ENCODE measurements at places on chromosomes 7 and 10. TPM values are rescaled to one million over a fixed set of nuclear protein-coding genes. Genes with fewer than 3 reads are reported as not detected.

DNA sequence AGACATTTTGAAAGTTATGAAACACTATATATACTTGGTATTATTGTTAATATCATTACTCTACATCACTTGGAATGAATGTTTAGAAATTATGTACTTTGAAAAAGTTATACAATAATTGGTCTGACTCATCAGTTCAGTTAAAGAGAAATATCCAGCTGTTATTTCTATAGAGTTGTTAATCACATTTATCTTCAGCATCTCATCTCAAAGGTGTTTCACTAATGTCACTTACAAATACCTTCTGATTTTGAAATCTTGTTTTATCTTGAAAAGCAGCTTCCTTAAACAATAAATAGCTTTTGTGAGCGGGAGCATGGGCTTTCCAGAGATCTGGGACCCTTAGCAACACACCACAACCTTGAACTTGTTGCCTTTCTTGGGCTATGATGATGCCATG is 205.2 kb downstream of the PCLO start:
- no peaks in the 10 kb centered on the region for H3K36me3 ChIP-seq
- H3K27ac ChIP-seq, result no peak overlapping the region
- DNase-seq, result no peak
- H3K4me1 ChIP-seq, result no peaks in the 10 kb centered on the region

- H3K27me3 ChIP-seq, result no peaks in the 10 kb centered on the region
- no peaks in the 10 kb centered on the region for H3K36me3 ChIP-seq
- no peak overlapping the region for H3K4me3 ChIP-seq
- no peak for DNase-seq
- no peaks in the 10 kb centered on the region for H3K4me1 ChIP-seq
Observed at GRCh38 chr10:6039711-6040110, 22.5 kb downstream of the IL2RA start.

DNA sequence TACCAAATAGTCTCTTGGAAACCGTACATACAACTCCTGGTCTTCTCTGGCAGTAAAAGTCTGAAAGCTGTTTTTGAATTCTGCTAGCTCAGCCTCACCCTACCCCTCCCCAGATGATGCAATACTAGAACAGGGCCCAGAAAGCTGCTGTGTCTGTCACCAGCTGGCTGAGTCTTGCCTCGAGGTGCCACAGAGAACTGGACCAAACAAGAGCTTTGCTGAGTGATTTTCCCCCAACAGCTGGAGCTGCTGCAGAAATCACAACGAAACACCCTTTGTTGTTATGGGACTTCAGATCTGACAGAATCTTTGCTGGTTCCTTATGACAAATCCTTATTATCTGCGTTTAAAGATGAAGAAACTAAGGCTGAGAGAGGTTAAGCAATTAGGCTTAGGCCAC is 134.1 kb downstream of the SPAG6 start:
- H3K4me1 ChIP-seq, result no peaks in the 10 kb centered on the region
- DNase-seq, result no peak
- H3K36me3 ChIP-seq, result no peaks in the 10 kb centered on the region
- no peak overlapping the region for H3K4me3 ChIP-seq
- no peak overlapping the region for H3K27ac ChIP-seq

DNA sequence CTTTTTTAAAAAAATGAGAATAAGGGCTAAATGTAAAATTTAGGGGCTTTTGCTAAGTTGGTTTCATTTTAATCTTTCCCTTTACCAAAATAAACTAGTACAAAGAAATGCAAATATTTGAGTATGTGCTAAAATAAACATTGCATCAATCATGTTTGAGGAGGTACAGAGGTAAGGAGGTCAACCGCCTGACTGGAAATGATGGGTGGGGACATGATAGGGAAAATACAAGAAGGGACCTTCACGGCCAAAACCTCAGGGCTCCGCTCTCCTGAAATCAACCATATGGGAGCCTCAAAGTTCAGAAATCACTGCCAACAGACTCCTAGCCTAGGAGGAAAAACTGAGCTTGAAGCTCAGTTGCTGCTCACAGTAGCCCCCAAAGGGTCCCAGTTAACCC is 207.6 kb downstream of the AHR start:
- H3K27me3 ChIP-seq, result no peaks in the 10 kb centered on the region
- no peaks in the 10 kb centered on the region for H3K4me1 ChIP-seq
- no peak for DNase-seq
- H3K4me3 ChIP-seq, result no peak overlapping the region
- H3K27ac ChIP-seq, result no peak overlapping the region

DNA sequence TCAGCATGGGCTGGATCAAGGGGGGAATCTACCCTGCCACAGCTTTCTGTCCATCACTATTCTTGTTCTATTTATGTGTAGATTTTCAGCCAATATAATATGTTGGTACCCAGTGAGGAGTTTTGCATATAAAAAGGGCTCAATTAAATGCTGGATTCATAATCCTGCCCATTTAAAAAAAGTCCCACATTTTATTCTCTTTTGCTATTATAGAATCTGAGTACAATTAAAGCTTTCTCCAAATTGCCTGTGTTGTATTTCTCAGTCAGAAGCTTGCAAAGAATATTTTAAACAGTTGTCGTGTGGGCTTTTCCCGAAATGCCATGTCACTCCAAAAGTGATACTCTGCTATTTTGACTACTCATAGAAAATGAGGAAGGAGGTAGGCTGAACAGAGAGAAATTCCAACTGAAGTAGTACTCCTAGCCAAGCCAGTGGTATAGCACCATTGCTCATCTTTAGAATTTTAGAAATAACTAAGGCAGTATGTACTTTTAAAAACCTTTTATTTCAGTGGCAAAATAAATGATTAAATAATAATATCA is 108.3 kb upstream of the HDAC9 start:
- H3K4me3 ChIP-seq, result no peak overlapping the region
- H3K36me3 ChIP-seq, result no peaks in the 10 kb centered on the region
- DNase-seq, result no peak
- no peaks in the 10 kb centered on the region for H3K27me3 ChIP-seq
- H3K27ac ChIP-seq, result no peak overlapping the region

GRCh38 chr7:131933751-131934289 is 377.4 kb upstream of the PODXL start:
- no peak for DNase-seq
- H3K4me1 ChIP-seq, result no peaks in the 10 kb centered on the region
- no peak overlapping the region for H3K4me3 ChIP-seq
- no peaks in the 10 kb centered on the region for H3K36me3 ChIP-seq

GRCh38 chr7:67918158-67918557 is 921.5 kb downstream of the TYW1 start:
- H3K27ac ChIP-seq, result no peak overlapping the region
- H3K36me3 ChIP-seq, result no peaks in the 10 kb centered on the region
- DNase-seq, result peak; percentile 22
- H3K4me3 ChIP-seq, result no peak overlapping the region
- H3K4me1 ChIP-seq, result no peaks in the 10 kb centered on the region

The NME8 gene
- 1.7 TPM for total RNA-seq

The COL13A1 gene
- total RNA-seq, result 1.5 TPM
